K562 (cell line): ENCODE measurements at places on chromosomes 16 and 17.

DNA sequence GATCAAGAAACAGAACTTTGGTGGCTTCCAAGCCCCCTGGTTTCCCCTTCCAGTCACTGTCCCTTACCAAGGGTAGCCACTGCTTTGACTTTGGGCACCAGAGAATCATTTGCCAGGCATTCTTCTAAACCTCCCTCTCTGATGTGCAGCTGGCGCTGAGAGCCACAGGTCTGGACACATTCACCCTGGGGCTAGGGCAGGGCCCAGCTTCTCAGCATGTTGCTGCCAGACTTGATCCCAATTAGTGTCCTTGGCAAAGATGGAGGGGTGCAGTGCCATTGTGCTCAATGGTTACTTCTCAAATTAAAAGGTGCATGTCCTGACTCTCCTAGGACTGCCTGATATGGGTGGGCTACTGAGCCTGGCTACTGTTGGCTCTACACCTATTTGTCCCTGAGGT is 7.6 kb upstream of the SLC47A2 start:
- DNase-seq = no peak

DNA sequence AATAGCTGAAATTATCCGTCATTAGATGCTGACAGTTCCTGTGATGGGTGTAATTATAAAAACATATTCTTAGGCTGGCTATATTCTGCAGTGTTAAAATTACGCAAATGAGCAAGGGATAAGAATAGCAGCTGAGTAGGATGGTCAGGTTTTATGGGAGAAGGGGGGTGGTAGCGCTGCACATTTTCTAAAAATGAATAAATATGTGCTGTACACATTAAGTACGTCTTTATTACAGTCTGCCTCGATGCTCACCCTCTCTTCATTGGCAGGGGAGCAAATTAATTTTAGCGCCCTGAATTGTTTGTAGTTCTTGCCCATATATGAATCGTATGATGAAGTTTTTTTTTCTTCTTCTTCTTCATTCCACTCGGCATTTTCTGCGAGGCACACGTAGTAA is 244.2 kb downstream of the SNX29 start:
- no peak for DNase-seq

DNA sequence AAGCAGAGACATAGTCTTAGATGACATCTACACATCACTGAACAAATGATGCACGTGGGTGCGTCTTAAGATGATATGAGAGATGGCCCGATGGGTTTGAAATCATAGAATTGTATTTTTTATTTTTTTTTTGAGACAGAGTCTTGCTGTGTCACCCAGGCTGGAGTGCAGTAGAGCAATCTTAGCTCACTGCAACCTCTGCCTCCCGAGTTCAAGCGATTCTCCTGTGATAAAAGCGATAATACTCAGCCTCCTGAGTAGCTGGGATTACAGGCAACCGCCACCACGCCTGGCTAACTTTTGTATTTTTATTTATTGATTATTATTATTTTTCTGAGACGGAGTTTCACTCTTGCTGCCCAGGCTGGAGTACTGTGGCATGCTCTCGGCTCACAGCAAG is 5.3 kb downstream of the ST6GALNAC1 start:
- no peak for DNase-seq

- DNase-seq = no peak
These were observed 686.8 kb upstream of the KIF2B start for GRCh38 chr17:53135969-53136368.

DNA sequence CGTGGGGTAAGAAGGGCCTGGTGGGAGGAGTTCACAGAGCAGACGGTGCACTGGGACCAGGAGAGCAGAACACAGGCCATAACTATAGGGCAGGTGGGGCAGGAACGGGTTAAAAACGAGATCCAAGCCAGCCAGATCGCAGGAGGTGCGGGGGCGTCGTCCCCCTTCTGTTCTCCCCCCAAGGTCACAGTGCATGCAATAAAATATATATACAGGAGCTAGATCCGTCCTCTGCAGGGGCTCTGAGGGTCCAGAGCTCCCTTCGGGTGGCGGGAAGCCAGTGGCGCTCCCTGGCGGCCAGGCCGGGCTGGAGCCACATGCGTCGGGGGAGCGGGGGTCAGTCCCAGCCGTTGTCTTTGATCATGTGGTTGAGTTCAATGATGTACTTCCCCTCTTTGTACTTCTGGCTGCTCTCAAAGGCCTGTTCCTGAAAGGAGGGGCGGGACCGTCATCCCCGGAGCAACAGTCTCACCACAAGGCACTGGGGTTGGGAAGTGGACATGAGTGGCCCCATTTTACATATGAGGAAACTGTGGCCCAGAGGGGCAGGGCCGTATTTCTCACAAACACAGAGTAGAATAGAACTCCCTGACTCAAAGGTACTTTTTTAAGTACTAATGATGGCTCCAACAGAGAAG is 768 bp upstream of the TBX6 start:
- peak; percentile 92 for DNase-seq

- DNase-seq = no peak
These were observed 13.3 kb downstream of the HERPUD1 start for GRCh38 chr16:56944954-56945839.

DNA sequence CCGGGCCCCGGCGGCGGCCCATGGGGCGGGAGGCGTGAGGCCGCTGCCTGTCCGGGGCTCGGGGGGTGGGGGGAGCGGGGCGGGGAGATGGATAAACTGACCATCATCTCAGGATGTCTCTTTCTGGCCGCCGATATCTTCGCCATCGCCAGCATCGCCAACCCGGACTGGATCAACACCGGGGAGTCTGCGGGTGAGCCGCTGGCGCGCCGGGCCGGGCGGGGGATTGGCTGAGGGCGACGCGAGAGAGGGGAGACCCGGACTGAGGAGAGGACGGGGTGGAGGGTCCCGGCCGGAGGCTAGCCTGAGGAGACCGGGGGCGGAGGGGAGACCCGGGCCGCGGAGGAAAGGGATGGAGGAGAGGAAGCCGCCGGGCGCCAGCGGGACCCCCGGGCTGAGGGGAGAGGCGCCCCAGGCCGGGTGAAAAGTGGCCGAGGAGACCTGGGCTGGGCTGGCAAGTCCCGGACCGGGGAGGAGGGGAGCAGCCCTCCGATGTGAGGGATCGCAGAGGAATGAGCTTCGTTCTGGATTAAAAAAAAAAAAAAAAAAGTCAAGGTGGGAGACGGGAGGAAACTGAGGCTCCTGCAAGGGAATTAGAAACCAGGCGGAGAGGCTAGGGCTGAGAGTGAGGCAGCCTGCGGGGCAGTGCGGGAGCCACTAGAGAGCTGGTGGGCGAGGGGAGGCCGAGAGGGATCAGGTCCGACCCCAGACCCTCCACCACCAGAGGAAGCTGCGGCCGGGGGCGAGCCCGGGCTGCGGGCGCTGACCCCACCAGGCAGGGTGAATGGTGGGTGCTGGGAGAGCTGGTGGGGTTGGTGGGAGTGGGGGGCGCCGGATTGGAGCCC is 526 bp downstream of the MOSMO start:
- no peak for DNase-seq

- DNase-seq = no peak
These were observed 7.1 kb downstream of the MRPL28 start for GRCh38 chr16:363110-363765.

- DNase-seq = no peak
These were observed 96.1 kb upstream of the XYLT1 start for GRCh38 chr16:17566656-17567450.

GRCh38 chr17:48177816-48178215 is 70.2 kb downstream of the SNX11 start:
- no peak for DNase-seq

GRCh38 chr16:79411357-79411756 is 189.2 kb downstream of the MAF start:
- DNase-seq = no peak

DNA sequence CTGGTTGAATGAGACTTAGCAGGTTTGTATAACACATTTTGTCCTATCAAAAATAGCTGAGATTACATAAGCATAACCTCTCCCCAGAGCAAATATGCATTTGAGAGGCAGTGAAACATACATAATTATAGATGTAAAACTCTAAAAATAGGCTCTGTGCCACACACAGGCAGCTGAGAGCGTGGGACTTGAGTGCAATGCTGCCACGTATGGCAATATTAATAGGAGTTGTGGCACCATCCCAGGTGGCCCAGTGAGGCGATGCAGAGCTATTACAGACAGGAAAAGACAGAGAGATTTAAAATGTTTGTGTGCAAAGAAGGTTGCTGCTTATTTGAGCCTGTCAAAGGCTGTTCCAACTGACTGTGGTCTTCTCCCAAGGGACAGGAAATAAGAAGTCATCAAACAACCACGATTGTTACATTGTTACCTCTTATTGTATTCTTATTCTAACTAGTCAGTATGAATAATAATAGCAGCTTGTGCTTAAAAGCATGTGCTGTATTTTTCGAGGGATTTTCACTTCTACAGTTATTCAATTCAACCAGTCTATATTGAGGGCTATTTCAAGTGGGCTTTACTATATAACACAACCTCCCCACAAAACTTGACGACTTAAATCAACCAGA is 116.5 kb downstream of the SALL1 start:
- DNase-seq = no peak

GRCh38 chr16:68147444-68147843 is 62.3 kb downstream of the NFATC3 start:
- no peak for DNase-seq

- no peak for DNase-seq
These were observed 14.0 kb downstream of the PRSS54 start for GRCh38 chr16:58280846-58281301.

DNA sequence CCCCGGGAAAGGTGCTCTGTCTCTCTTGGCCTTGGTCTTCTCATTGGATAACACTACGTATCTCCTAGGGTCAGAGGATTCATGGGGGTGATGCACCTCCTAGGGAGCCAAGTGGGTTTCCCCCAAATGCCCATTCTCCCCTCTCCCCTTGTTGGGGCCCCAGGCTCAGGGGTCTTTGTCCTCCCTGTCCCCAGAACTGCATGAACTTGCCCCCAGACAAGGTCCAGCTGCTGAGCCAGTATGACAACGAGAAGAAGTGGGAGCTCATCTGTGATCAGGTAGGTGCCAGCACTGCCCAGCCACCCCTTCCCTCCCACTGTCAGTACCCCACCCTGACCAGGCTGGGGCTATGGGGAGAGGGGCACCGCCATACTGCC is 8.7 kb downstream of the FMNL1 start:
- no peak for DNase-seq

GRCh38 chr17:6444571-6445335 is 498 bp downstream of the PIMREG start:
- no peak for DNase-seq

DNA sequence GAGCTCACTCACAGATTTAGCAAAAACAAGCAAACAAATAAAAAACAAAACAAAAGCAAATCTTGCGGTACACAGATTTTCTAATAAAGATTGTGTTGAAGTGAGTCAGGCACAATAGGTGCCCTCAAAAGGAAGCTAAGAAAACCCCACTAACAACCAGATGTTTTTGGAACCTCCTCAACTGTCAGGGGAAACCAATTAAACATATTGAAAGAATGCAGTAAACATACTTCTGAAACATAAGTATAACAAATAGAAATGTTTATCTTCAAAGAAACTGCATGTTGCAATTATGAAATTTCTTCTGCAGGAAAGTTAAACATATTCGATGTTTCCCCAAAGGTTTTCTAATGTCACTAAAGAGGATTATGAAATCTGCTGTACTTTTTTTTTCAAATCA is 110.5 kb upstream of the CORO6 start:
- no peak for DNase-seq

DNA sequence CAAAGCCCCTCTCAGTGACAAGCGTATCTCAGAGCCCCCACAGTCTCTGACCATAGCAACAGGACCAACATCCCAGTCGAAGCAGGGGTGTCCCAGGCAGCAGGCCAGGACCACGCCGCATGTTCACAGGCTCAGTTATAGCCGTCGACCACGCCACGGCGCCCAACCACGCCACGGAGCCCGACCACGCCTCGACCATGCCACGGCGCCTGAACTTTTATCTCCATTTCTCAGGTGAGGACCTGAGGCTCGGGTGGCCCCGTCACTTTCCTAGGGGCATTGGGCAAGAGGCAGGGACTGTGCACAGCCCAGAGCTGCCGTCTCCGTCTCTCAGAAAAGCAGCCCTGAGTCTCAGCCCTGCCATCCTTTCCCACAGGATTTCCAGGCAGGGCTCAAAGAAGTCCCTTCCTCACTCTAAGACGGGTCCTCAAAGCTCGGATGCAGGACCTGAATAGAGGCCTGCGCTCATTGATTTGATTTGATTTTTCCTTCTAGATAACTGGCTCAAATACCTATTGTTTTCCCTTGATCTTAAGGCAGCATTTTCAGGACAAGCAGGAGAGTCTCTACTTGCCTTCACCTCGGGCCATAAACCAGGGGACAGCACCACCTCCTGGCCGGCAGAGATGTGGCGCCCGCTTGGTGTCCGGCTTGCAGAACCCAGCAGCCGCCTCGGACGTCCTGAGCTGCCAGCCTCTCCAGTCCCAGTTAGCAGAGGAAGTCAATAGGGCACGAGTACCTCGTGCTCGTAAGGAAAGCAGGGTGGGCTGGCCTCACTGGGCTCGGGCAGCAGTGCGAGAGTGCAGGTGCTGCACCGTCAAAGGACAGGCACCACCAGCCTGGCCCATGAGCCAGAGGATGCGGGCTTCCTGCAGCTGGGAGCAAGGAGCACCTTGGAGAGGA is 38.8 kb downstream of the C16orf95 start:
- DNase-seq = peak; percentile 82

DNA sequence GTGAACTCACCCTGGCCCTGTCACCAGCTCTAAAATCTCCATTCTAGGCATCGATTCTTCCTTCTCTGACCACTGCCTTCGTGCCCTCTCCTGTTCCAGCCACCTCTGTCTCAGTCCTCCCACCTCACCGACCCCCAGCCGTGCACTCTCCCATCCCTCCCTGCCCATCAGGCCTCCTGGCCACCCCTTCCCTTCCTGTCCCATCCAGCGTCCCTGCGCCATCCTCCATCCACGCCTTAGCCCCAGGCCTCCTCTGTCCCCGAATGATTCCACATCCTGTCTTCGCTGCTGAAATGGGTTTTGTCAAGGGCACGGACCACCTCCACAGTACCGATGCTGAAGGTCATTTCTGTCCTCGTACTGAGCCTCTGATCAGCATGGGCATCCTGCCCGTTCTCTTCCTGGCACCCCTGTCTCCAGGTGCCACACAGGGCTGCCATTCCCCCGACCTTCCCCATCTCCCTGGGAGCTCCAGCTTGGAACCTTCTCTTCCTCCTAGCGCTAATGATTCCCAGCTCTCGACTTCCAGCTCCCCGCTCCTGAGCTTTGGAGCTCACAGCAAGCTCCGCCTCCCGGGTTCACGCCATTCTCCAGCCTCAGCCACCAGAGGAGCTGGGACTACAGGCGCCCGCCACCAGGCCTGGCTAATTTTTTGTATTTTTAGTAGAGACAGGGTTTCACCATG is 2.6 kb downstream of the TRIM65 start:
- no peak for DNase-seq
